Foreskin melanocyte (primary cell): ENCODE measurements at places on chromosomes 7 and 10.

- no peak for DNase-seq
Observed at GRCh38 chr10:110221044-110221720, 13.8 kb downstream of the MXI1 start.

DNA sequence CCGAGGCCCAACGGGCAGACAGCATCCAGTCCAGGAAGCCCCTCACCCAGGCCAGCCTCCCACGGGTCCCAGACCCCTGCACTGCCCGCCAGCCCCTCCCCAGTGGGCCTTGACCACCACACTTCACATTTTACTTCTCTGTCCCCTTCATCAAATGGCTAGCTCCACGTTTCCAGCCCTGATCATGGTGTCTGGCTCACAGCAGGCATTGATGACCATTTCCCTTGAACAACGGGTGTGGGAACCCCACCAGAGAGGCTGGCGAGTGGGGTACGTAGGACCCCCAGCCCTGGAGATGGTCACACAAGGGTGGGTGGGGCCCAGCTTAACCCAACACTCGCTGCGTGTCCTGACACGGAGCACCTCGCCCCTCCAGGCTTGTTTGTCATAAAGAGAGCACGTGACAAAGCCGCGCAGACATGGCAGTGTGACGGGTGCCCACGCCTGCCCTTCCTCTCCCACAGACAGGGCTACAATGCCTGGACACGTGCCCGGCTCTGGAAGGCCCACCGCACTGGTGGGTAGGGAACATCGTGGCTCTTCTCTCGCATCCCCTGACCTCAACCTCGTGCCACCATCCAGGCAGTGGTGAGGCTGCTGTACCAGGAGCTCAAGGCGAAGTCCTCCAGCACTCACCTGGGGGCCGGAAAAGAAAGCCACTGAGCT lies 267.7 kb downstream of the MAD1L1 start:
- no peak for DNase-seq

GRCh38 chr7:101954499-101954898 lies 137.1 kb downstream of the CUX1 start:
- no peak for DNase-seq

GRCh38 chr7:107918948-107919347 lies 28.0 kb downstream of the DLD start:
- DNase-seq: no peak

- peak; percentile 47 for DNase-seq
Observed at GRCh38 chr7:83655951-83656556, 7.1 kb upstream of the SEMA3E start.

DNA sequence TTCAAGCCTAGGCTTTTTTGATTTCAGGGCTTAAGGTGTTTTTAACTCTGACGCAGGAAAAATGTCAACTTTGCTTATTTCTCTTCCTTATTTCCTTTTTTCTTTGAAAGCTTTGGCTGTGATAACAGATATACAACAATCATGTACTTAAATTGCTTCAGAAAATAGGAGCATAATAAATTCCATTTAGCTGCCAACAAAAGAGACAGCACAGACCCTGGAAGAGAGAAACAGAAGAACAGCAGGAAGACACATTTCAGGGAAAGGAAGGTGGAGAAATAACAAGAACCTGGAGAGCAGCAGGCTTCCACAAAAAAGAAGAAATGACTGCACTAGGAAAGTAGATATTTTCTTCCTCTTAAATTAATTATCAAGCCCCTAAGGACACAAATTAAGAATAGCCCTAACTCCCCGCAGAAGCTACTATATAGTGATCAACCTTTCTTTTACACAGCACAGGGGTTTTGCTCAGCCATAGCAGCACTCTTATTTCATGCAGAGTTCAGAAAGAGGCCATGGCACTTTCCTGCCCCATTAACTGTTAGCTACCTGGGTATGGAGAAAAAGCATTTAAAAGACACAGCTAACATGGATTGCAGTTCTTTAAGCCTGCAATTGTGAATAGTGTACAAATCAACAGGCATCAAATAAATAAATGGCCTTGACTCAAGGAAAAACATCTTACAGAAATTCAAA lies 61.5 kb downstream of the IQUB start:
- DNase-seq: no peak

- DNase-seq: no peak
Observed at GRCh38 chr10:87942884-87943527, 79.6 kb downstream of the PTEN start.

- no peak for DNase-seq
Observed at GRCh38 chr7:121360564-121360963, 31.8 kb downstream of the WNT16 start.

GRCh38 chr7:47045207-47046051 lies 536.5 kb downstream of the TNS3 start:
- DNase-seq: no peak

- no peak for DNase-seq
Observed at GRCh38 chr7:1033546-1034145, 10.7 kb upstream of the GPR146 start.

DNA sequence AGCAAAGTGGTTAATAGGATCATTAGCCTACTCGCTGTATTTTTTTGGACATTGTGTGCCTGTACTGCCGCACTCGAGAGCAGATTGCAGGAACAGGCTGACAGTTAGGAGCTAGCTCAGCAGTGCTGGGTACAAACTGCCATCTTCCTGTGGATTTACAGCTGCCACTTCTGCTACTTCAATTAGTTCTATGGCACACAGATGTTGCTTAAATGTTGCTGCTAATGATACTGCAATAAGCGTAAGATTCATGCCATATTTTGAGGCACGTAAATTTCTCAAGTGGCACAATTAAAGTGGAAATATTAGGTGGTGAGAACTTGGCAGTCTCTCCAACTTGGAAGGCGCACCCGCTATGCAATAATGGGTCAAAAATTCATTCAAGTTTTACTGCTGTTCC lies 171.9 kb downstream of the EBF3 start:
- no peak for DNase-seq

DNA sequence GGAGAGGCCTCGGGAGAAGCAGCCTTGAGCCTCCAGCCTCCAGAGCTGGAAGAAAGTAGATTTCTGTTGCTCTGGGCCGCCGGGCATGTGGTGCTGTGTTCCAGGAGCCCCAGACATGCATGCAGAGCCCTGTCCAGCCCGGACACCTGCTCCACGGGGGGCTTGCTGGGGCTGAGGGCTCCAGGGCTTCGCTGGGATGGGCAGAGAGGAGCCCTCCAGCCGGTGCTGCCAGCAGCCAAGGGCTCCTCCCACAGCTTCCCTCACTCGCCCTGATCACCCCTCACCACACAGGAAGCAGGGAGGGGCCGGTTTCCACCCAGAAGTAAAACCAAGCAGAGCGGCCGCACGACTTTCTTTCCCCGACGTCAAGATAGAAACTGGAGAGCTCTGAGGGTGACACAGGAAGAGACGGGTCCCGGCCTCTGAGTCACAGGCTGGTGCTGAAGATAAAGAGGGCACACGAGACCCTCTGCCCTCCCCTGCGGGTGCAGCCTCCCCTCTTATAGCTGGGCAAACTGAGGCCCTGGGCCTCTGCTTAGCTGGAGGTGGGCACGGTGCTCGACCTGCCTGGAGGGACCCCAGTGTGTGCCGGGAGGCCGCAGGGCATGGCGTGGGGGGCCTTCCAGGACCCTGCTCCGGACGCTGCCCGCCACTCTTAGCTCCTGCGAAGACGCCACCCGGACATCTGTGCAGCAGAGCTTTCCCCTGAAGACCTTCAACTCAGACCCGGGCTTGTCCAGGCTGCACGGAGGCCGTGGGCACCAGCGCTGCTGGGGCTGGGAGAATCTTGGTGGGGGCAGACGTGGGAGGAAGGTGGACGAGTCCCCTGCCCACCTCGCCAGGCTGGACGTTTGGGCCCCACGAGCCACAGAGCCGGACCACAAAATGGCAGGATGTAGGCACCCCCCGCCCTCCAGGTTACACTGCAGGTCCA lies 31.1 kb downstream of the ADAP1 start:
- peak; percentile 53 for DNase-seq

DNA sequence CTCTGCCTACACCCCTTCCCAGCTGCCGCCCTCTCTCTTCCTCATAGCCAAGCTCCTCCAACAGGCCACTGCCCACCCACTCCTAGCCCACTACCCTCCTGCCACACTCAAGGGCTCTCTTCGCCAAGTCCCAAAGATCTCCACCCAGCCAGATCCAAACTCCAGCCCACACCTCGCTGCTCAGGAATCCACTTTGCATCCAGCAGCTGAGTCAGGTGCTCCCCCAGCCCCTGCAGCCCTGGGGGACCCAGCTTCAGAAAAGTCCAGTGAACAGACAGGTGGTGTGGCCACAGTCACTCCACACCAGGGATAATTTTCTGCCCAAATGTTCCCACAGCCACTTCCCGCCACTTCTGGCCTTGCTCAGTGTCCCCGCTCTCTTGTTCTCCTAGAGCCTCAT lies 10.9 kb downstream of the OGDHL start:
- DNase-seq: no peak

- DNase-seq: no peak
Observed at GRCh38 chr10:22977751-22978150, 49.9 kb downstream of the ARMC3 start.

DNA sequence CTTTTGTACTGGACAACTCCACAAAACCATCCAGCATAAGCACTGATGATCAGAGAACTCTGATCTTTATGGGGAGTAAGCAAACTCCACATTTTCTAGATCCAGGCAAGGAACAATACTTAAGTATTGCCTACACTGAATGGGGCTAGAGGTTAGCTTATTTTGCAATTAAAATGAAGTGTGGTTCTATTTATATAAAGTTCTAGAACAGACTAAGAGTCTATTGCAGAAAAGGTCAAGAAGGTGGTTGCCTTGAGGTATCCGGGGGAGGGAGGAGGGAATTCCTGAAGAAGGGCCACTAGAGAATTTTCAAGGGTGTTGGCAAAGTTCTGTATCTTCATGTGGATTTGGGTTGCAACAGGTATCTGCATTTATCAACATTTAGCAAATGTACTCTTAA lies 477.9 kb downstream of the PLXNA4 start:
- no peak for DNase-seq

DNA sequence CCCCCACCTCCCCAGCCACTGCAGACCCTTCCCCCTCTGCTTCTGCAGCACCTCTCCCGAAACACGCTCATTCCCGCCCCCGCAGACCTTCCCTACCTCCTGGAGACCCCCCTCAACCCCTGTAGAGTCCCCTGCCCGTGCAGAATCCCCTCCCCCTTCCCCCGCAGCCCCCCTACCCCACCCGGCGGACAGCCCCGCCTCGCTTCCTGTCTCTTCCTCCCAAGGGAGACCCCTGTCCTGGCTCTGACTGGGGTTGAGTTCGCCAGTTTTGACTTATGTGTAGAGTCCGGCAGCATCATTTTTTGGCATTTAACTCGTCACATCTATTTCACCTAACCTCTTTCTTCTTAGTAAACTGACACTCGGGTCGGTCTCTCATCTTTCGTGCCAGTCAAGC lies 54.0 kb downstream of the ALOX5 start:
- DNase-seq: no peak

GRCh38 chr7:95106401-95106800 lies 199.0 kb downstream of the PPP1R9A start:
- DNase-seq: no peak

- no peak for DNase-seq
Observed at GRCh38 chr7:68078157-68078710, 1081.6 kb downstream of the TYW1 start.

- DNase-seq: no peak
Observed at GRCh38 chr10:97788552-97789442, 17.0 kb upstream of the SFRP5 start.

- no peak for DNase-seq
Observed at GRCh38 chr10:35306852-35307251, 29.5 kb upstream of the CCNY start.

- no peak for DNase-seq
Observed at GRCh38 chr7:102287111-102287980, 678 bp downstream of the SH2B2 start.

GRCh38 chr10:132509506-132510173 lies 27.9 kb upstream of the INPP5A start:
- DNase-seq: no peak
